Purkinje cell (primary cell): ENCODE measurements at places on chromosomes 7 and 10. TPM values are rescaled to one million over a fixed set of nuclear protein-coding genes. Genes with fewer than 3 reads are reported as not detected.

OPTN gene
- 26.3 and 38.7 TPM in 2 replicates for polyA plus RNA-seq

GPRIN2 gene
- polyA plus RNA-seq = not detected in 2 replicates

SPDYE5 gene
- 0.25 and 1.9 TPM in 2 replicates for polyA plus RNA-seq

MACROH2A2 gene
- 1.3 and 1.8 TPM in 2 replicates for polyA plus RNA-seq

ITPRID1 gene
- 2.0 TPM in 1 of 2 replicates, not detected in the other for polyA plus RNA-seq

ENO4 gene
- 0.50 and 0.76 TPM in 2 replicates for polyA plus RNA-seq

LIPJ gene
- not detected in 2 replicates for polyA plus RNA-seq

TBL2 gene
- polyA plus RNA-seq = 5.2 and 6.2 TPM in 2 replicates

NOBOX gene
- polyA plus RNA-seq = not detected in 2 replicates

TRIM73 gene
- 0.27 TPM in 1 of 2 replicates, not detected in the other for polyA plus RNA-seq

RBP3 gene
- polyA plus RNA-seq = not detected in 2 replicates

TCERG1L gene
- 0.17 and 0.81 TPM in 2 replicates for polyA plus RNA-seq

BNIP3 gene
- polyA plus RNA-seq = 124 and 130 TPM in 2 replicates

GRID2IP gene
- polyA plus RNA-seq = 1.2 and 1.7 TPM in 2 replicates

RARRES2 gene
- 1.3 and 1.9 TPM in 2 replicates for polyA plus RNA-seq

FZD8 gene
- 0.12 and 1.3 TPM in 2 replicates for polyA plus RNA-seq

CDK5 gene
- 109 and 121 TPM in 2 replicates for polyA plus RNA-seq

TMEM213 gene
- not detected in 2 replicates for polyA plus RNA-seq

LRMDA gene
- polyA plus RNA-seq = 4.1 and 4.2 TPM in 2 replicates

GBX1 gene
- not detected in 2 replicates for polyA plus RNA-seq

ATP6V0A4 gene
- not detected in 2 replicates for polyA plus RNA-seq

GPNMB gene
- polyA plus RNA-seq = 8.7 and 26.5 TPM in 2 replicates

HGF gene
- polyA plus RNA-seq = 0.22 and 1.0 TPM in 2 replicates

STEAP1B gene
- polyA plus RNA-seq = 0.64 and 6.0 TPM in 2 replicates

MBL2 gene
- polyA plus RNA-seq = not detected in 2 replicates

NKX2-3 gene
- polyA plus RNA-seq = not detected in 2 replicates
